Activated CD4-positive, alpha-beta T cell treated with anti-CD3 and anti-CD28 coated beads, Interleukin-10, Interleukin-2, amounts not matched to agents 100 ng/mL and 50 ng/mL, durations not matched to agents 16 hours and 8 hours (primary cell): ENCODE measurements at places on chromosomes 2 and 18.
A peak's percentile ranks its signal among the peaks of the same experiment; 100 is the strongest.

DNA sequence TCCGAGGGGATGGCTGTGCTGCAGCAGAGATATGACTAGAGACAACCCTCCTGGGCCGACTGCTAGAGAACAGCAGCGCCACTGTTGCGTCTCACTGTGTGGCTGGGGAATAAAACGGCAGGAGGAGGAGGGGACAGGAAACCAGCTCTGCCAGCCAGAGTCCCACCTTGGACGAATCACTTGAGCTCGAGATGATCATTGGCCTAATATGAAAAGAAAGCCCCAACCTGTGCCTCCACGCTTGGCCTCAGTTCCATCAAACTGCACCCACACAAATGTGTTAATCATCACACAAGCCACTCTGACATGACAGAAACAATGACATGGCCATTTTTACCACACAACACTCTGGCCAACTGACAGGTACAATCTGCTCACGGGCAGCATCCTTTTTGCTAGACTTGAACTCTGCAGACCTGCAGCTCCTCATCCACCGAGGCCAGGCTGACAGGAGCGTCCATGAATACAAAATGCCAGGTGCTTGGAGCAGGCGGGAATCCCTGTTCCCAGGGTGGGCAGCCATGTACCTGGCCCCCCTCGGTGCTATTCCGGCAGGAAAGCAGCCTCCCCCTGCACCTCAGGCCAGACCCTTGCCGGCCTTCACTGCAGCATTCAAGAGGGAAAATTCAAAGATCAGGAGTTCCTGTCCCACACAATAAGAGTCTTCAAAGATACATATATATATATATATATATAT, 52.3 kb downstream of the PARD6G start:
- no peak for DNase-seq

- no peak for DNase-seq
Measured at GRCh38 chr2:144102386-144102785, 417.5 kb downstream of the ZEB2 start.

DNA sequence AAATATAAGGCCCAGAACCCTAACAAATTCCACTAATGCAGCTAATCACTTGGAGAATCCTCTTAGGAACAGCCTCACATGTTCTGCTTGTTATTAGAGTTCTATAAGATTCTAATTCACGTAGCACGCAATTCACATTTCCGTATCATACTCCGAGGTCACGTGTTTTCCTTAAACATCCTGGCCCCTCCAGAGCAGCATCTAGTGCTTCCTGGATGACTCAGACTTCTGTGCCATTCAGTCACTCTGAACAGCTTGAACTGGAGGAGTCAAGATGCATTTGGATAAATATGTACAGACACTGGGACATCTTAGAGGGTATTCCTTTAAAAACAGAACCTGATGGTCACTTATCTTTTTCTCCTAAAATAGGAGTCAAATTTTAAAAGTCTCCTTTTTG, 156.5 kb downstream of the MYO5B start:
- peak; percentile 42 for DNase-seq

DNA sequence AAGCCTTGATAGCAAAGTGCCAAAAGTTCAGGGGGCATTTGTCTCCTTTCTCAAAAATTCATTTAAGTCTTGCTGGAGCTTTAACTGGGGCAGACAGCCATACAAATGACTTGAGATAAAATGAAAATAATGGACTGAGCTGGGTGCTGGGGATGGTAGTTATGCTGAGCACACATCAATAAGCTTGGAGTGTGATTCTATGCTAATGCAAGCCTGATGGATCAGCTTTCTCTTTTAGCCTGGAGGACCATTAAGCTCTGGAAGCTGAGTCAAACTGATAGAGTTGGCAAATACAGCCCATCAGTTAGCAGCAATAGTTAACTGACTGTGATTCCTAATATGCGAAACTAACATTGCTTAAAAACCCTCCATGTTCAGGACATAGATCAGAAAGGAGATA, 98.0 kb downstream of the CAMKMT start:
- no peak for DNase-seq

- DNase-seq, result no peak
Measured at GRCh38 chr2:14998546-14998945, 366.0 kb downstream of the LRATD1 start.

- DNase-seq, result no peak
Measured at GRCh38 chr2:191345788-191346187, 100.6 kb downstream of the MYO1B start.

GRCh38 chr2:100880036-100880435, 60.1 kb downstream of the NPAS2 start:
- no peak for DNase-seq

DNA sequence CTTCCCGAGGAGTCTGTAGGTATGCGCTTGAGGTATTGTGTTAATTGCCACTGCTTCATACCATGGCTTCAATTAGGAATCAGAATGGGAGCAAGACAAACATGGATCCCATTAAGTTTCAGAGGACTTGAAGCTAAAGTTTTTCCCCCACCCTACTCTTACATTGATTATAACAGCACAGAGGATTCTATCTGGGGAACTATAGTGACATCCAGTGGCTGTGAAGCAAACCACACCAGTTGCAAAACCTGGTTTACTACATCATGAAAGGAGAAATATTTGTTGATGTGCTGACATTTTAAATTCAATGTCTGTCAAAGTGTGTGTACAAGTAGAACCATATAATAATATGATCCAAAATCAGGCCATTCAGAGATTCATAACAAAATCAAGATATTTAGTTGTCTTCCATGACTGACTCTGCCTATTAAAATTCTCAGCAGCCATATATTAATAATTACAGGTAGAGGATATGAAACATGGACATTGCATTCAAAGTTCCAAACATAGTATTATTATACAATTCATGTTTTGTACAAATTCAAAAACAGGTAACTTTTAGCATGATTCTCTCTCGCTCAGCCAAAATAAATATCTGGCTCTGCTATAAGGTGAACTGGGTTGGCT, 82.9 kb downstream of the GRB14 start:
- peak; percentile 11 for DNase-seq

DNA sequence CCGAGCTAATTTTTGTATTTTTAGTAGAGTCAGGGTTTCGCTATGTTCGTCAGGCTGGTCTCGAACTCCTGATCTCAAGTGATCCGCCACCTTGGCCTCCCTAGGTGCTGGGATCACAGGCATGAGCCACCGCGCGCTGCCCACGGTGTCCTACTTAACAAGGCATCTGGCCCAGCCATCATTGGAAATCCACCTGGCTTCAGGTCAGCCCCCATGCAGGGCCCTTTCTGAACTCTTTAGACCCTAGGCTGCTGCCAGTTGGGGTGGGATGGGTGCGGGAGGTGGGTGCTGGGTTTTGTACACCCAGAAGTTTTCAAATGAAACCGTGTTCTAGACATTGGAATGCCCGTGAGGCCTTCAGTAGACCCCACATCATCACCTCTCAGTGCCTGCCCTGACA, 26.6 kb upstream of the NT5DC4 start:
- no peak for DNase-seq

GRCh38 chr2:221999717-222000116, 299.1 kb downstream of the PAX3 start:
- no peak for DNase-seq

DNA sequence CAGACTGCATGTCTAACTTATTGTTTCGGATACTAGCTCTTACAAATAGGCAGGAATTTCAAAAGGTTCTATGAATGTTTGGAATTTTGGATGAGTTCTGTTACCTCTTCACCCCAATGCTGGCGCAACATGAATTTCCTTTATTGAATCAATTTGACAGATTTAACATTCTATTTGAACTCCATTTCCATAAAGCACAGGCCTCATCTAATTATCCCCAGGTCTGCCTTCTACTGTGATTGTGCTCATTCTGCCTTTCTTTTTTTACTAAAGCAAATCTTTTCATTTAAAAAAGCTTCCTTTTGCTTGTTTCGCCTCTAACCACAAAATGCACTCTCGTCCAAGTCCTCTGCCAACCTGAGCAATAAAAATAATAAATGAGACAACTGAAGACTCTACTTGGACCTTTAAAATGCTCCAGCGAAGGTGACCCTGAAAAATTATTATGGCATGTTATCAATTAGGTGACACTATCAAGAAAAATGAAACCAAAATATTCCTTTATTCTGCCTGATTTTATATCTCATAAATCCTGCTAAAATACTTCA, 922.9 kb upstream of the FSHR start:
- no peak for DNase-seq

DNA sequence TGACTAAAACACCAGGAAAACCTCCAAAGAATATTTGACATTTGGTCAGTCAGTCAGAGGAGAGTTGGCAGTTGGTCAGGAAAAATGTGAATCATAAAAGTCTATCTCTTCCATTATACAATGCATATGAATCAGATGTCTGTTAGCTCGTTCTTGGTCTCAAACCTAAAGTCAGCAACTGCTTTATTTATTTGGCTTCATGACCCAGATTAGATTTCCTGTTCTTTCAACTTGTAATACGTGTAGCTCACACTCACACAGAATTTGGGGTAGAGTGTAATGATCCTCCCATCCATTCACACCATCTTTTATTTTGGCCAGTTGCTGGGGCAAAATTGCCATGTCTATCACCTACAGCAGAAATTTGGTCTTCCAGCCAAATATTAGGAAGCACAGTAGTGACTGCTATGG, 81.9 kb upstream of the COL5A2 start:
- no peak for DNase-seq

DNA sequence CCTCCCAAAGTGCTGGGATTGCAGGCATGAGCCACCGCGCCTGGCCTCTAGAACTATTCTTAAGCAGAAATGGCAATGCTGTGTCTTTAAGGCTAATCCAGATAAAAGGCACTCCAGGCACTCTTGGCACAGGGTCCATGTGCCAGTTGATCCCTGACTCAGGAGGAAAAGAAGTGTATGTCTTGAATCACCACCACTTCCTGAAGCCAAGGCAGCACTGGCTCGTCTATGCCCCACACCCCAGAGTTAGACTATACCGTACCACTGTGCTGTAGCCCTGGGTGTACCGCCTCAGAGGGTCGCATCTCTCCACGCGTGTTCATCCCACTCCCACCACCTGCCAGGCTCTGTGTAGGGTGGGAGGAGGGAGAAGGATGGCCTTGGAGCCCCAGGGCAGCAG, 9.0 kb downstream of the TNFRSF11A start:
- DNase-seq, result no peak

- DNase-seq, result no peak
Measured at GRCh38 chr2:222526480-222527277, 102.3 kb downstream of the SGPP2 start.

DNA sequence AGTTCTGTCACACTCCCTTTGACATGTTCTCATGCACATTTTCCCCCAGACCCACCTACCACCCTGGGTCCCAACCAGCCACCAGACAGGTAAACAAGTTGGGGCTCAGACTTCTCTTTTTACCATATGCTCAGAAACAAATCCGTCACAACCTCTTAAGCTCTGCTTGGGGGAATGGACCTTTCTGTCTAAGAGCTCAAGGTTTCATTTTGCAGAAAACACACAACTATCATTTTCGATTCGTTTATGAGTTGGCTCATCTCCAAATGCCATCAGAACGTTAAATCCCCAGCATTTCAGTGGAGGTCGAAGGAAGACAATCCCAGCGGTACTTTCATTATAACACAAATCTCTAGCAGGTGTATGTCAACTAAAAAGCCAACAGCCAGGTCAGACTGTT, 30.6 kb upstream of the NCK2 start:
- no peak for DNase-seq

GRCh38 chr2:120670771-120671480, 64.7 kb upstream of the GLI2 start:
- no peak for DNase-seq

DNA sequence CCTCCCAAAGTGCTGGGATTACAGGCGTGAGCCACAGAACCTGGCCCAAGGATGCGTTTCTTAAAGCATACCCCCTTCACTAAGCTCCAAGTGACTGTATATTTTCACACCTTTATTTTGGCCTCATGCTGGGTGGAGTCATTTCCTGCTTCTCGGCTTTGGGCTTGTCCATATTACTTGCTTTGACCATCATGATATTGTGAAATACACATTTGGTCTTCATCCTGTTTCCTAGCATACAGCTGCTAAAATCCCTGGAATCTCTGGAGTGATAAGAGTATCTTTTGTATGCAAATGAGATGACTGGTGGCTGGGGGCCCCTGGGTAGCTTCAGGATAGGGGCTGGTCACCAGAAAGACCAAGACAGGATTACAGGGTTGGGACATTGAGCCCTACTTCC, 17.6 kb upstream of the COLEC12 start:
- no peak for DNase-seq

DNA sequence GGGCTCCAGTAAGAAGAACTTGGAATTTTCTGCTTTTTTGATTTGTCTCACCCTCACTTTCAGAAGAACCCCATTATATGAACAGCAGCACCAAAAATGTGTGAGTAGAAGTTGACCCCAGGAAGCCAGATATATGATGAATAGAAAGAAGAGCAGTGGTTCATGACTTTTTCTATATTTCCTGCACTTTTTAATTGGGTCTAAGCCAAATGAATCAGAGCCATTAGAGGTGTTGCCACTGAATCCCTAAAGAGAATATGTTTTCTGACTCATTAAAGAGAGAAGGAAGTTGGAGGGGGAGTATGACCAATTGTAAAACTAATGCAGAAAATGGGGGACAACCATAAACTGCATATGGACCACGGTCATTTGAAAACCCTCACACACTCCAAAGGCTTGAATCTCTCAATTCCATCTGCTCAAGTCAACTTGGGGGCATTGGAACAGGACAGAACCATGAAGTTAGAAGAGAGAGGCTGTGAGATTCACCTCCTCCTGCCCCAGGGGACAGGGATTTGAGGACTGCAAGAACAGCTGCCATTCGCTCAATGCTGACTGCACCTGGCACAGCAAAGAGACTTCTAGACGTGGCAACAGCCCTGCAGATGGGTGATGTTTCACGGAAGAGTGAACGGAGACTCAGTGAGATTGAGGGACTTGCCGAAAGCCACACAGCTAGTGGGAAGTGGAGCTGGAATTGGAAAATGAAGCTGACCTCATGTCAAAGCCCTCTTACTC, 3.0 kb downstream of the DAPL1 start:
- DNase-seq, result no peak

GRCh38 chr2:54677476-54678265, 45.8 kb upstream of the EML6 start:
- DNase-seq, result no peak

DNA sequence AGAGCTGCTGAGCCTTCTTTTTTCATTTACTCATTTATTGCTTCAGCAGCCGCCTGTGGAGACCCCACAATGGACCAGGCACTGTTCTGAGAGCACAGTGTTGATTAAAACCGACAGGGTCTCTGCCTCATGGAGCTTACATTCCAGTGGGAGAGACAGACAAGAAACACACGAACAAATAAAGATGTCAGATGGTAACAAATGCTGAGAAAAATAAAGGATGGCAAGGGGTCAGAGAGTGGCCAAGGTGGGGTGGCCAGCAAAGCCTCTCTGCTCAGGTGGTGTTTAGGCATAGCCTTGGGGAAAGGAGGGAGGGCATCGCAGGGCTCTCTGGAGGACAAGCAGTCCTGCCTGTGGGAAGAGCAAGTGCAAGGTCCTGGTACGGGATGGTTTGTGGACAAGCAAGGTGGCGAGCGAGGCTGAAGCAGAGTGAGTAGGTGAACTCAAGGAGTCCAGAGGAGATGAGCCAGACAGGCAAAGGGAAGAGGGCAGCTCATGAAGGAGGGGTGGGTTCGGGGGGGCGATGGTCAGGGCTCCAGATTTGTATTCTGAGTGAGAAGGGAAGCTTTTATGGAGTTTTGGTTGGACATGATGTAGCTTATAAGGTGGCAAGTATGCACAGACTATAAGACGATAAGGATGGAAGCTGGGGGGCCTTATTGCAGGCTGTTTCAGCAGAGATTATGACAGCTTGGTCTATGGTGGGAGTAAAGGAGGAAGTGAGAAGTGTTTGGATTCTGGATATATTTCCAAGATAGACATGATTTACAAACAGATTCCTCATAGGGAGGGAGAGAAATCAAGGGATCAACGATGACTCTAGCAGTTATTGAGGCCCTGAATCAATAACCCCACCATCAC, 8.8 kb upstream of the ITGB6 start:
- no peak for DNase-seq
